Stimulated activated CD8-positive, alpha-beta memory T cell treated with anti-CD3 and anti-CD28 coated beads, Interleukin-4, amount 100 ng/mL, for 4 hours (primary cell): ENCODE measurements at places on chromosomes 2 and 18.

DNA sequence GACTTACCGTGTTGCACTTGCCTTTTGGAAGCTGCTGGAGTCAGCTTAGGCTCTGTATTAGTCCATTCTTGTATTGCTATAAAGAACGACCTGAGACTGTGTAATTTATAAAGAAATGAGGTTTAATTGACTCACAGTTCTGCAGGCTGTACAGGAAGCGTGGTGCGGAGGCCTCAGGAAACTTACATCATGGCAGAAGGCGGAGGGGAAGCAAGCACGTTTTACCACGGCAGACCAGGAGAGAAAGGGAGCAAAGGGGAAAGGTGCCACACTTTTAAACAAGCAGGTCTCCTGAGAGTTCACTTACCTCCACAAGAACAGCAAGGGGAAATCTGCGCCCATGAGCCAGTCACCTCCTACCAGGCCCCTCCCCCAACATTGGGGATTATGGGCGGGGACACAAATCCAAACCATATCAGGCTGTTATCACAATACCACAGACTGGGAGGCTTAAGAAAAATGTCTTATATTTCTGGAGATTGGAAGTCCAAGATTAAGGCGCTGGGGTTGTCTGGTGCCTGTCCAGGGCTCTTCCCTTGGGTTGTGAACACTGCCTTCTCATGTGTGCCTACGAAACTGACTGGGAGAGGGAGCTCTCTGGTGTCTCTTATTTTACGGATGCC is 3.6 kb upstream of the D2HGDH start:
- DNase-seq = no peak

DNA sequence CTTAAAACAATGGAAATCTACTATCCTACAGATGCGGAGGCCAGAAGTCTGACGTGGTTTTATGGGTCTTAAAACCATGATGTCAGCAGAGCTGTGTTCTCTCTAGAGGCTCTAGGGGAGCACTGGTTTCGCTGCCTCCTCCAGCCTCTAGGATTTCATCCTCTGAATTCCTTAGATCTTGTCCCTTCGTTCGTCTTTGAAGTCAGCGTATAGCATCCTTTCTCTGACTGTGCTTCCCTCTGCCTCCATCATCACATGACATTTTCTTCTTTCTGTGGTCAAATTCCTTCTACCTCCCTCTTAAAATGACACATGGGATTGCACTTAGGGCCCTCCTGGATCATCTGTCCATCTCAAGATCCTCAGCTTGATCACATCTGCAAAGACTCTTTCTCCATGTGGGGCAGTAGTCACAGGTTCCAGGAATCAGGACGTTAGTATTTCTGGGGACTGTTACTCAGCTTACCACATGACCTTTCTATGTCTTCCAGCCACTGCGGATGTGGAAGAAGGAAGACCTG is 22.7 kb upstream of the NCK2 start:
- no peak for DNase-seq

GRCh38 chr18:35484034-35484433 is 13.7 kb downstream of the INO80C start:
- no peak for DNase-seq

GRCh38 chr18:39796393-39796792 is 2158.6 kb upstream of the PIK3C3 start:
- no peak for DNase-seq

DNA sequence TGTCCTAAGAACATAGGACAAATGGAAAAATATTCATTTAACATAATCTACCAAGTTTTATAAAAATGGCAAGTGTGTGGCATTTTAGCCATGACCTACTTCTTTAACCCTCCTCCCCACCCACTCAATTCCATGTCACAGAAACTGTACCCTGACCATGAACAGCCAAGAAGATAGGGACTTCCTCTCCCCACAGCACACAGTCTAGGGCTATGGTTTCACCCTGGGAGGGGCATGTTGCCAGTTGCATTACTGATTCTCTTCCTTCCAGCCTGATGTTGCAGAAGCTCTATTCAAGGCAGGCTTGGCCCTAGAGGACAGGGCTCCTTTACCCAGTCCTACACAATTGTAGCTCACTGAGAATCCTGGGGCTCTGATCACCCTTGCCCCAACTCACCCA is 153.6 kb upstream of the KLF7 start:
- DNase-seq = no peak

DNA sequence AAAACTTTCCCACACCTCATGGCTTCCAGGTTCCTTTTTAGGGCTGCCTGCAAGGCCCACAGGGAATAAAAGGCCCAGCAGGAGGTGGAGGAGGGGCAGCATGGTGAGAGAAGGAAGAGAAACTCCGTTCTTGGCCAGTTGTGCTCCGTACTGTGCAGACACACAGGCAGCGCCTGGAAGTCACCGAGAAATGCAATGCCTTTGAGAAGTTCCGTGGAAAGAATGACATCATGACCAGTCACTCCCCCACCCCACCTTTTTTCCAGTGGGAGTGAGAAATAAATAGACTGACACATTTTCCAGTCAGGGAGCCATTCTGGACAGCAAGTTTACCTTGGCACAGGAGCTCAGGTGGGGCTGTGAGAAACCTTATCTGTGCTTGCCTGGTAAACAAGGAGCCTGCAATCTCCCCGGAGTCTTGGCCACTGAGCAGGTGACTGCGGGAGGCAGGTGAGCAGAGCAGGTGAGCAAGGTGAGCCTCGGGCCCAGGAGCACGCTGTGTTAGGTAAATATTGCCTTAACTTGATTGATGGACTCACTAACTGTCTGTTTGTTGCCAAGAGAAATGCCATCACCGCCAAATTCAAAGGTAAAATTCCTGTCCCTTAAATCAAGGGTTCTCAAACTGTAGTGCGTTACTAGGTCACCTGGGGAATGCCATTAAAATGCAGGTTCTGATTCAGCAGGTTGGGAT is 13.5 kb upstream of the LBH start:
- no peak for DNase-seq

DNA sequence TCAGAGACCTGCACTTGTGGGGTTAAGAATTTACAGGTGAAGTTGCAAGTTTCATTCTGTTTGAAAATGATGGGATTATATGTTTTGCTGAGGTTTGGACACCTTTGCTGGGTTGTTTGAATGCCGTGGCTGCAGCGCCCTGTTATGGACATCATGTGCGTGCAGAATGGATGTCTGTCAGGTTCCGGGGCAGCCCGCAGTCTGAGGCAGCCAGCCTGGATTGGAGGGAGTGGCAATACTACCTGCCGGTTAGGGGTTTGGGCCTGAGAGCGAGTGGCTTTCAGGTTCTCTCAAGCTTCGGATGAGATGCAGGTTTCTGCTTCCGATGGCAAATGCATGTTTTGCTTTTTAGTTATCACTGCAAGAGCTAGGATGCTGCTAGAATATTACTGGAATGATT is 1.1 kb downstream of the CASP8 start:
- DNase-seq = no peak

DNA sequence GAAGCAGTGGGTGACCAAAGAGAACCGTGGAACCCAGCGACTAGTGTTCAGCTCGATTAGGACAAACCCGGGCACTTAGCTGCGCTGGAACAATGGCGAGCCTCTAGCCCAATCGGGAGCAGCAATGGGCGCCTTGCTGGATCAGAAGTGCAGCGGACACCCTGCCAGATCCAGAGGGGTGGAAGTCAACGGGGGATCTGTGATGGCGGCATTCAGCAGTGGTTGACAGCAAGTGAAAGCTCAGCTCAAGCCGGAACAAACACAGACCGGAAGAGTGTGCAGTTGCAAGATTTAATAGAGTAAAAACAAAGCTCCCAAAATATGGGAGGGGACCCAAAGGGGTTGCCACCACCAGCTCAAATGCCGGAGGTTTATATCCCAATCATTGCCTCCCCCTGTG is 478.7 kb upstream of the REG3G start:
- DNase-seq = no peak

DNA sequence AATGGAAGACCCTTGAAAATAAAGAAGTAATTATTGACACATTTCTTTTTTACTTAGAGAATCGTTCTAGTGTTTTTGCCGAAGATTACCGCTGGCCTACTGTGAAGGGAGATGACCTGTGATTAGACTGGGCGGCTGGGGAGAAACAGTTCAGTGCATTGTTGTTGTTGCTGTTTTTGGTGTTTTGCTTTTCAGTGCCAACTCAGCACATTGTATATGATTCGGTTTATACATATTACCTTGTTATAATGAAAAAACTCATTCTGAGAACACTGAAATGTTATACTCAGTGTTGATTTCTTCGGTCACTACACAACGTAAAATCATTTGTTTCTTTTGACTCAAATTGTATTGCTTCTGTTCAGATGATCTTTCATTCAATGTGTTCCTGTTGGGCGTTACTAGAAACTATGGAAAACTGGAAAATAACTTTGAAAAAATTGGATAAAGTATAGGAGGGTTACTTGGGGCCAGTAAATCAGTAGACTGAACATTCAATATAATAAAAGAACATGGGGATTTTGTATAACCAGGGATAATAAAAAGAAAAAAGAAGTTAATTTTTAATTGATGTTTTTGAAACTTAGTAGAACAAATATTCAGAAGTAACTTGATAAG is 3.3 kb downstream of the PMAIP1 start:
- DNase-seq = no peak

DNA sequence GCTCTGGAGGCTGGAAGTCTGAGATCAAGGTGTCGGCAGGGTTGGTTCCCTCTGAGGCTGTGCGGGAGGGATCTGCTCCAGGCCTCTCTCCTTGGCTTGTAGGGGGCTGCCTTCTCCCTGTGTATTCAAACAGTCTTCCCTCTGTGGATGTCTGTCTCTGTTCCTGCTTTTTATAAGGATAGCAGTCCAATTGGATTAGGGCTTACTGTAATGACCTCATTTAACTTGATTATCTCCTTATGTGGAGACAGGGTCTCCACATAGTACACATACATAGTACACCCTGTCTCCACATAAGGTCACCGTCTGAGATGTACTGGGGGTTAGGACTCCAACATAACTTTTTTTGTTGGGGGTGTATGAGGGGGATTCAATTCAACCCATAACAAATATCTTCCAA is 30.5 kb downstream of the TCF7L1 start:
- DNase-seq = no peak

- no peak for DNase-seq
Observed at GRCh38 chr2:29113027-29113686, 2.1 kb upstream of the CLIP4 start.
